Dermis microvascular lymphatic vessel endothelial cell (primary cell): ENCODE measurements at places on chromosomes 6 and 20.

- DNase-seq, result no peak
Observed at GRCh38 chr6:165876588-165876987, 213.5 kb upstream of the PDE10A start.

DNA sequence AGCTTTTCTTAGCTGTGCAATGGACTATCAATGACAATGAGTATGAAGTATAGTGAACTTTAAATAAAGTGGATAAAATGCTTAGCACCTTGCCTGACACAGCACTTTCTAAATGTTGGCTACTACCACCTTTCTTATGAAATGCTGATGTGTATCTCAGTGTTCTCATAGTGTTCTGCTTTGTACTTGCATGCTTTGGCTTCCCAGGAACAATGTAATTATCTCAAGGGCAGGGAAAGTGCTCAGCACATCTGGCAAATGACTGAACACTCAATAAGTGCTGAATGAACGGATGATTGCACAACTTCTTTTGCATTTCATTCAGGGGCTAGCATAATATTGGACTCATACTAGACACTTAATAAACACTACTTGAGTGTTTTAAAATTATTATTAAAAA, 28.2 kb upstream of the NOX3 start:
- no peak for DNase-seq

- no peak for DNase-seq
Observed at GRCh38 chr6:64411226-64411625, 775.6 kb downstream of the PHF3 start.

DNA sequence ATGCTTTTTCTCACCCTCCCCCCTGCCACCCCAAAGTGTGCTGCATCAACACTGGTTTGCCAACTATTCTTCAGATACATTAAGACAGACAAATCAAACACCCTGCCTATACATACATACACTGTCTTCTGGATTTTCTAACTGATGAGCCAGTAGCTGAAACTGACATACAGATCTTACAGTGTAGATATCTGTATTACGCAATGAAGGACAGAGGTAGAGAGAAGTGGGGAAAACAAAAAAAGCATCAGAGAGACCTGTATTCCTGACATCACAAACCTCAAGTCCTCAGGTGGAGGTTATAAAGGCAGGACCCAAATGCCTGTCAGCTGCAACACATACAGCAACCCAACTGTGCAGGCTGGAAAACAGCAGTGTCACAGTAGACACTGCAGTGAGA, 535.4 kb downstream of the HACE1 start:
- no peak for DNase-seq

GRCh38 chr6:161414707-161415106, 140.8 kb upstream of the AGPAT4 start:
- DNase-seq, result no peak

- peak; percentile 57 for DNase-seq
Observed at GRCh38 chr6:54135665-54136369, 24.6 kb downstream of the MLIP start.

- DNase-seq, result no peak
Observed at GRCh38 chr20:46021361-46022359, 7.4 kb upstream of the SLC12A5 start.

- DNase-seq, result no peak
Observed at GRCh38 chr6:44229376-44230033, 6.1 kb downstream of the SLC29A1 start.

- DNase-seq, result no peak
Observed at GRCh38 chr20:48025661-48026060, 240.4 kb upstream of the SULF2 start.

DNA sequence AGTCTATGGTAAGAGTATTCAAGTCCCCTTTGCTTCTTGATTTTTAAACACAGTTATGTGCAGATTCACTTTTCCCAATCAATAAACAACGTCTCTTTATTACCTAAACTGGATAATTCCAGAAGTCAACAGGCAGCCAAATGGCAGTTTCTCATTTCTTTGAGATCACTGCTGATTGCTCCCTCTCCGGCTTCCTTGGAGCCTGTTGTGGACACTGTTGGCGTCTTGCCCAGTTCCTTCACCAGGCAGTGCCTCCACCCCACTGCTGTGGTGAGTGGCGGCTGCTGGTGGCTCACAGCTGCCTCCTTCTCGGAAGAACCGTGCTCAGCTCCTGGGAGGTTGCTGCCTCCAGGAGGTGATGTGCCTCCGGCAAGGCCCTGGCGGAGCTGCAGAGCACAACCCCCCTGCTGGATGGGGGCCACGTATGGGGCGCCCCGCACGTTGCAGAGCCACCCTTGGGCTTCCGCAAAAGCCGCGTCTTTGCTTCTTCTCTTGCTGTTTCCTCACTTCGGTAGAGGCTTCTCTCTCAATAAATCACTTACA, 105.1 kb upstream of the CNKSR3 start:
- no peak for DNase-seq

DNA sequence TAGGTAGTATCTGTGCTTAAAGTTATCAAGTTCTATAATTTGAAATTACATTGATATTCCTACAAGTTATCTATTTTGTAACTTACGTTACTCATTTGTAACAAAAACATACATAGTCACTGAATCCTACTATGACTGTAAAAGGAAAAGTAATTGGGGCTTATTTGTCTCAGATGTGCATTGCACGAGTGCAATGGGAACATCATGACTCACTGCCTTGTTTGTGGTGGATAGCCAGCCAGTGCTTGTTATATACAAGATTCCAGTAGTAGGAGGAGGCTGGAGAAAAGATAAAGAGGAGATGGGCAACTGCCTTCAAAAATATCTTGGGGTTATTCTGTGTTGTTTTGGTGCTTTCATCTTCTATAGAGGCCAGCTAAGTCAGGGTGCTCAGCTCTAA, 164.1 kb downstream of the RNF144B start:
- DNase-seq, result no peak

DNA sequence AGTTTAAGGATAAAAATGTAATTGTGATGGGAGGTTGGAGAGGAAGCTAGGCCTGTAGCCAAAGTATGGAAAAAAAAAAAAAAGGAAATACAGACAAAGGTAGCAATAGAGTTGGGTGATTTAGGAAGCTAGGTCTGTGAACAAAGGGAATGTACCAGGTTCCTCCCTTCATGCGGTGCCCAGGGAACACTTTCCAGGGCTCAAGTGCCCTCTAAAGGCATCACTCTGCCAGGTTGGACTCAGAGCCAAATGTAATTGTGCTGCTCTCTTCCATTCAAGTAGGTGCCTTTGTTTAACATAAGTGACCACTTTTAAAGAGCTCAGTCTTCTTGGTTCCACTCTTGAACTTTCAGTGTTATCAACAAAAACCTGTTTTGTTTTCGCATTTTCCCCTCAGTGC, 159.7 kb upstream of the AHI1 start:
- DNase-seq, result peak; percentile 36

- DNase-seq, result peak; percentile 96
Observed at GRCh38 chr6:27814665-27815424, 97.4 kb downstream of the OR2B2 start.

GRCh38 chr20:3203315-3204123, 963 bp downstream of the DDRGK1 start:
- DNase-seq, result peak; percentile 31

DNA sequence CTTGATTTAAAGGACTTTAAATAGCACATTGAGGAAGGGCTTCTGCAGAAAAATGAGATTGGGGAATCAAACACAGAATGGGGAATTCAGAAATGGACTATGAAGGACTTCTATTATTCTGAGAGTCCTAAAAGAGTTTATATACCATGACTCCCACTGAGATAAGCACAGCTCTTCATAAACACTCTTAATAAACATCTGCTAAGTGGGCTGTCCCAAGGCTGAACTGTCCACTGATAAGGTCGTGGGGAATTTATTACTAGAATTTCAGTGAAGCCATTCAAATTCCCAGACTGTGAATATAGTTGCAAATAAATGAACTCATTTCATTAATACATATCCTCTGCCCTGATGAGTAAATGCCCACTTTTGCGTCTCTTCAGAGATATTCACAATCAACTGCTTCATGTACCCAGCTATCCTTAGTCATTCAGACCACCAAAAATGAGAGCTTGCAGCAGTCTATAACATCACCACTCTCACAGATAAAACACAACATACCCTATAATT, 468.2 kb upstream of the RUNX2 start:
- DNase-seq, result no peak

DNA sequence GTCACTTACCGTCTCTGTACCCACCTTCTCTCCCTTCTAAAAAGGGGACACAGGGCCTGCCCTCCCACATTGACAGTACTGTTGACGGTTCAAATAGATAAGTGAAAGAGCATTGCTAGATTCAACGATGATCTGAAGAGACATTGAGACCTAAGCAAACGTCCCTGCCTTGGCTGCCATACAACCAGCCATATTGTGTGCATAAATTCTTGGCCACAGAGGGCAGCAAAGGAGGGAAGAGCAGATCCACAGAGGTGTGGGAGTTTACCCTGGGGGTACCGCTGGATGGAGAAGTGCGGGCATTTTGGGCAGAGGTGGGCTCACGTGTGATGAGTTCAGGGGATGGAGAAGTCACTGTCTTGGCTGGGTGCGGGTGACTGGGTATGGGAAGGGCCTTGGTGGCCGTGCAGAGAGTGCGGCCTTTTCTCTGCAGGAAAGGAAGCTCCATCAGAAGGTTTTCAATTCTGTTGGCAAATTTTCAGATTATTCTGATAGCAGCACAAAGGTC, 85.6 kb downstream of the POPDC3 start:
- DNase-seq, result no peak

- no peak for DNase-seq
Observed at GRCh38 chr20:24892931-24893330, 56.1 kb upstream of the CST7 start.

- peak; percentile 26 for DNase-seq
Observed at GRCh38 chr6:110878751-110879522, 4.4 kb downstream of the AMD1 start.

- DNase-seq, result peak; percentile 14
Observed at GRCh38 chr6:30990422-30991086, 7.0 kb downstream of the MUC21 start.

GRCh38 chr20:63628246-63628975, 1.5 kb upstream of the GMEB2 start:
- peak; percentile 73 for DNase-seq

DNA sequence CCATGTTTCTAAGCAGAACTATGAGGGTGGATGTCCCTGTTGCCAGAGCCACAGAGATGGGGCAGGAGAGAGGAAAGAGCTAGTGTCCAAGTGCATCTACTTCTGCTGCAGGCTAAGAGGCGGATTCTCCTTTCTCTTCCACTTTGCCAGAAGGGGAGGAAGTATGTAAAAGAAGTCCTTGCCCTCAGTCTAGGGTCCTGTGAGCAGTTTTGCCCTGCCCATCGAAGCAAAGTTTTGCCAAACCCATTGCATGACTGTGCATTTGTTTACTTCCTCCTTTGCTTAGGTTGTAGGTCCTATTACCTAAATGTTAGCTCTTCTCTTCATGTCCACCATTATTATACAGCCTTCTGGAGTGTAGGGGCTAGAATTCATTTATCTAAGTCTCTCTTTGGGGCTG, 106.2 kb upstream of the ARMC2 start:
- no peak for DNase-seq

GRCh38 chr20:11585752-11586352, 331.8 kb upstream of the BTBD3 start:
- peak; percentile 17 for DNase-seq

GRCh38 chr6:21390532-21391213, 202.9 kb upstream of the SOX4 start:
- no peak for DNase-seq

- no peak for DNase-seq
Observed at GRCh38 chr6:162973980-162974379, 246.2 kb downstream of the PACRG start.

- DNase-seq, result no peak
Observed at GRCh38 chr6:30074331-30075093, 1.1 kb downstream of the RNF39 start.

GRCh38 chr6:106731144-106731842, 101.9 kb downstream of the QRSL1 start:
- DNase-seq, result no peak

DNA sequence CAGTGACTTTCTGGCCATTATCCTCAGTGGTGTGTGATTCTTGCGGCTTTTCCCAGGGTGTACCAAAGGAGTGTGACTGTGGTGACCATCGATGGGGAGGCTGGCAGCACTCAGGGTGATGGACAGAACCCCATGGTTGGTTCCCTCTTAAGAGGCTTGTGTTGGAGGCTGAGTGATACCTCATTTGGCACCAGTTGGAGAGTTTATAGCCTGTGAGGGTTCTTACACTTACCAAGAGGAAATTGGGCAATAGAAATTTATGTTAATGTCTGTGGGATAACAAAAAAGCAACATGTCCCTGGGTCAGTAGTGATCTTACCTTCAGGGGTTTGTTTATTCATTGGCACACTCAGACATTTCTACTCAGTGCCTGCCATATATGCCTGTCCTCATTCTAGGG, 37.2 kb downstream of the DAAM2 start:
- DNase-seq, result no peak

DNA sequence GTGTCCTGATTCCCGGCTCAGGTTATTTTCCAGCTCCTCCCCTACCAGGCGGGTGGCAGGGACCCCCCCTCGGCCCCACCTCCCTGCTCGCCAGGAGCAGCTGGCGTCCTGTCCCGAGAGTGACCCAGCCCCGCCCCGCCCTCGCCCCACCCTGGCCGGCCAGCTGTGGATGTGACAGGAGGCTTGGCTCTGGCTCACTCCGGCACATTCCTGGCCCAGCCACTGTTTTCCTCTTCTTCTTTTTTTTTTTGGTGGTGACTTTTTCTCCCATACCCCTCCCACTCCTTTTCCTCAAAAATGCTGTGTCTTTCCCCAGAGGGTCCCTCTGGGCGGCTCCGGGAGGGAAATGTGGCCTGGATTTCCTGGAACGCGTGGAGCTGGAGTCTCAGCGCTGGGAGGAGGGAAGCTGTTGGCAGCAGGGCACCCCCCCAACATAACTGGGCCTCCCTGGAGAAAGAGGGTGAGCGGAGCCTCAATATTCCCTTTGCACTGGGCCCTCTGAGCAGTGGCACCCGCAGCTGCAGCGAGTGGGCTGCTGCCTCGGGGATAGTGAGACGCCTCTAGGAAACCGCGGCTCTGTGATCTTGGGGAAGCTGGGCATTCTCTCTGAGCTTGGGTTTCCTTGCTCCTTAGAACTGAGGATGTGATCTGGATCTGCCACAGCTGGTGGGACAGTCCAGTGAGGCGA, 28.3 kb upstream of the CSNK2A1 start:
- DNase-seq, result peak; percentile 51

GRCh38 chr6:11566609-11567008, 29.1 kb downstream of the TMEM170B start:
- DNase-seq, result no peak

GRCh38 chr20:49405062-49405683, 77.3 kb downstream of the KCNB1 start:
- no peak for DNase-seq

- no peak for DNase-seq
Observed at GRCh38 chr6:150267686-150268561, 100.9 kb upstream of the IYD start.

GRCh38 chr20:51735728-51736600, 32.2 kb downstream of the ATP9A start:
- DNase-seq, result no peak

DNA sequence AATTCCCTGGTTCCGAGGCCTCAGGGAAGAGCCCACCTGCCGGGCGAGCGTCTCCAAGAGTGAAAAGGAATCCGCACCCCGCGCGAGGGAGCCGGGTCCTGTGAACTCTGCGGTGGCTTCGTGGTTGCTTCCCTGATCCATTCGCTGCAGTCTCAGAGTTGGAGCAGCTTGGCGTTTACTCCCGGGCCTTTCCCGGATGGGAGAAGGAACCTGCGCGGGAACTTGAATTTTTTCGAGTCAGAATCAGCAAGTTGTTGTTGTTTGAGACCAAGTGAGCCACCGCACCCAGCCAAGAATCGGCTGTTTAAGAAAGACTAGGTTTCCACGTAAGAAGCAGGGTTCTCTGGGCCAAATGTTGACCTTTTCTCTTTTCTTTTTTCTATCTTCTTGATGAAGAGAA, 12.9 kb downstream of the PRSS16 start:
- DNase-seq, result no peak

GRCh38 chr6:1949538-1949937, 295.9 kb downstream of the GMDS start:
- DNase-seq, result no peak
